Stimulated activated CD8-positive, alpha-beta memory T cell treated with anti-CD3 and anti-CD28 coated beads, Interleukin-15, amount 100 ng/mL, for 48 hours (primary cell): ENCODE measurements at places on chromosomes 13 and 19.

DNA sequence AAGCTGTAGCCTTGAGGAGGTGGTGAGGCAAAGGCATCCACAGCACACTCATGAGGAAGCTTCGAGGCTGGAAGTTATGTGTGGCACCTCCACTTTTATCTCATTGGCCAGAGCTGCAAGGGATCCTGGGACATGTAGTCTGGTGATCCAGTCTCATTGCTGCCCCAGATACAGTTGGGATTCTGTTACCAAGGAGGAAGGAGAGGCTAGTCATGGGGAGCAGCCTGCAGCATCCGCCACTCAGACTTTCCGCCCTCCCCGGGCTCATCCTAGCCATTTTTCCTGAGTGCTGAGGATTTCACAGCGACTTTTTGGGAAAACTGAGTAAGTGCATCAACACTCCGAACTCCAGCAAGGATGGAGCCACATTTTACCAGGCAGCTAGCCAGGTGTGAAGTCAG, 74.4 kb downstream of the DPF1 start:
- no peak for DNase-seq

- peak; percentile 82 for DNase-seq
Measured at GRCh38 chr19:12400633-12401502, at the start of gene ZNF799. ZNF799 (minus strand) TSS chr19:12401271; CDS start chr19:12401070, 201 bp downstream.

DNA sequence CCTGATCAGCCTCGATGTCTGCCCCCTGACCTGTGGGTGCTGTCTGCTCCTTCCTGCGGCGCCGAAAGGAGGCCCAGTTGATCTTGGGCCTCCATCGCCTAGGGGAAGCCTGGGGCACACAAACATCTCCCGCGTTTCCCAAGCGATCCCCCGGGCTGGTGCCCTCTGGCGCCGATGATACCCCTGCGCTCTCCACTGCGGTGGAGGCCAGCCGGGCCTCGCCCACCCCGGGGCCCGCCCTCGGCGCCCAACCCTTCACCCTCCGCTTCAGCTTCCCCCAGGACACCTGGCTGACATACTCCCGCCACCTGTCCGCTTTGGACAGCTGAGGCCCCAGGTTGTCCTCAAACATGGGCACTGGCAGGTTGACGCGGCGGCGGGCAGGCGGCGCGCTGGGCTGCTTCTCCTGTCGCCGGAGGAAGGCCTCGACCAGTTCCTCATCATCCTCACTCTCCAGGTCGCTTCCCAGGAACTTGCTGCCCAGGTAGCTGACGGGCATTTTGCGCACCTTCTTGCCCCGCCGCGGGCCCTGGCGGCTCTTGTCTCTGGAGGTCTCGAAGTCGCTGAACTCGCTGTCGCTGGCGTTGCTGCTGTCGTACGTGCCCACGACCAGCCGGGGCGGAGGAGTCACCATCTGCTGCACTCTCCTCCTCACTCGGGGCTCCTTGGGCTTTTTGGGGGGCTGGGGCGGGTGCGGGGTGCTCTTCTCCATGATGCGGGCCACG, 1.3 kb downstream of the CCDC8 start:
- no peak for DNase-seq

GRCh38 chr13:79287939-79288795, 117.9 kb downstream of the RBM26 start:
- DNase-seq: no peak

DNA sequence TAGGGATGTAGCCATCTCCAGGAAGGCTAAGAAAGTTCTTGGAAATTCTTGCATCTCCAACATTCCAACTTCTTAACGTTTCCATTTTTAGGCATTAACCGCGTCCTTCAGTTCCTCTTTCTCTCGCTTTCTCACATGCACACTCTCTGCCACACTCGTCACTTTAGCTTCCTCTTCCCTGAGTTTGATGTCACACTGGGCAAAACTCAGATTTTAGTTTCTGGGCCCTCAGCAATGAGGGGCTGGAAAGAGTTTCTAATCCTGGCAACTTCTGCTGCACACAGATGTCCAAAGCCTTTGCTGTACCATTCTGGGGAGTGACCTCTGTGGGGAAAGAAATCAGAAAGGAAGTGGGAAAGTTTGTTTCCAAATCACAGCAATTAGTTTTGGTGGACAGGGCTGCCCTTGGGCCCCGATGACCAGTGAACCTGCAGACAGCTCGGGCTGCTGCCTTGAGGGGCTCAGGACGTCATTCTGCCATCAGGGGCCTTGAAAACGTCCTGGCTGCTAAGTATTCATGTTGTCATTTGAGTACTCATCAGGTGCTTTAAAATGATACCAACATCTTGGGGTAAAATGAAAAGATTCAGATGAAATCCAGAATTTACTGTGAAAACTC, 89.3 kb downstream of the KL start:
- no peak for DNase-seq

DNA sequence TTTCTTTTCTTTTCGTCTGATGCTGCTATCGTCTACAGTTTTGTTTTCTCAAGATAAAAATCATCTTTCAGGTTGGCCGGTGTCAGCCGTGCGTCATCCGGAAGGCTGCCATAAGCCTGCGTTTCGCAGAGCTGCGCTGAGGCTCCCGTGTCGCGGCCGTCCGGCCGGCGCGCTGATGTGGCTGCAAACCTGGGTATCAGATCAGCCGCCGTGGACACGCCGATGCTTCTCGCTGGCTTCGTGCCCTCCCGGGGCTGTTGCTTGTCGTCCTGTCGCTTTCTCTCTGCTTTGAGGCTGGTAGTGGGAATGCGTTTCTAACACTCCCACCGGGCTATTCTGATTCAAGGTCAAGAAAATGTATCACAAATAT, 45.9 kb upstream of the TFDP1 start:
- DNase-seq: no peak
